ENCODE measurements at places on chromosomes 13 and 19.

DNA sequence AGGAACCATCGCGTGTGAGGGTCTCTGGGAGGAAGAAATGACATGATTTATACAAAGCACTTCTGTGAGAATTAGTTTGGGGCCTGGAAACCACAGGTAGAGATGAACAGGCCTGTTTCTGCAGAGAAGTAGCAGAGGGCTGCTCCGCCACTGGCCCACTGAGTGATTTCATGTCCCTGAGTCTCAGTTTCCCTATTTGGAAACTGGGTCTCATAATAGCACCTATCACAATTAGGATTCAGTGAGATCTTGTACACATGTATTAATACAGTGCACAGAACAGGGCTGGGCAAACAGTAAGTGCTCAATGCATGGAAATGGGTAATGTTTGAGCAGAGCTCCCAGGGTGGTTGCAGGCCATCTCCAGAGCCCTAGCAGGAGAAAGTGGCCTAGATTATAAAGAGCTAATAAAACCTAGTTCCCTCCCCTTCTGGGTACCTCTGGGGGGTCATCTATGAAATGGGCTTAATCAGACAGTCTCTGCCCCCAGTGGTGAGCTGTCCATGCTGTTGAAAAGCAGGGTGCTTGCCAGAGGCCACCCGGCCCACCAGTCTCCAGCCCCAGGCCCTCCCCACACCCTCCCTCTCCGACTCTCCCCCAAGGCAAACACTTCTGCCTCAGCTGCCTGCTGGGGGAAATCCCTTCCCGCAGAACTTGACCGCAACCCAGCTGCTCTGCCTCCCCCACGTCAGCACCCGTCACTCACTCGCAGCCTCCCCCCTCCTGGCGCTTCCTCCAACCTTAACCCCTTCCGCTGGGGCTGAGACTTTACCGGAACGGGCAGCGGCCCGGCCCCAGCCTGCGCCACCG, 4.5 kb downstream of the BCL3 start:
- peak; percentile 93 for DNase-seq

- DNase-seq = no peak
These were observed 668 bp downstream of the ZFR2 start for GRCh38 chr19:3867971-3868769.

- no peak for DNase-seq
These were observed 25.7 kb downstream of the CCNE1 start for GRCh38 chr19:29837448-29837981.

DNA sequence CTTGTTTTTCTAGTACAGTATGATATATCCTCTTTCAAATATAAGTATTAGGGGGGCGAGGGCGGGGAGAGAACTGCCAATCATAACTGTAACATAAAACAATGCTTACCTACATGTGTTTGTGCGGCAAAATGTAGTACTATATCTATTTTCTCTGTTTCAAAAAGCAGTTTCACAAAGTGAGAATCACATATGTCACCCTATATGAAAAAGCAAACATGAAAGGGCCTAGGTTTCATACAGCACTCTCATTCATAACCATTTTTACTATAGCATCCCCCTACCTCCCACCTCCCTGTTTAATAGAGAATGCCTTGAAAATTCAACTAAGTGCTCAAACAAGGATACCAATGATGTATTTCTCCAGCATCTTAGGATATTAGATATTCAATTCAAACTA, 5.2 kb downstream of the TGDS start:
- DNase-seq = no peak

GRCh38 chr13:110109910-110110309, 197.0 kb downstream of the COL4A1 start:
- no peak for DNase-seq

- no peak for DNase-seq
These were observed 97.6 kb upstream of the SIAH3 start for GRCh38 chr13:45949161-45949560.

- DNase-seq = no peak
These were observed 10.8 kb upstream of the CCDC97 start for GRCh38 chr19:41299046-41299754.

GRCh38 chr13:79796136-79796535, 315.2 kb downstream of the NDFIP2 start:
- DNase-seq = no peak

GRCh38 chr19:33273881-33274662, 28.3 kb downstream of the CEBPA start:
- DNase-seq = peak; percentile 27

DNA sequence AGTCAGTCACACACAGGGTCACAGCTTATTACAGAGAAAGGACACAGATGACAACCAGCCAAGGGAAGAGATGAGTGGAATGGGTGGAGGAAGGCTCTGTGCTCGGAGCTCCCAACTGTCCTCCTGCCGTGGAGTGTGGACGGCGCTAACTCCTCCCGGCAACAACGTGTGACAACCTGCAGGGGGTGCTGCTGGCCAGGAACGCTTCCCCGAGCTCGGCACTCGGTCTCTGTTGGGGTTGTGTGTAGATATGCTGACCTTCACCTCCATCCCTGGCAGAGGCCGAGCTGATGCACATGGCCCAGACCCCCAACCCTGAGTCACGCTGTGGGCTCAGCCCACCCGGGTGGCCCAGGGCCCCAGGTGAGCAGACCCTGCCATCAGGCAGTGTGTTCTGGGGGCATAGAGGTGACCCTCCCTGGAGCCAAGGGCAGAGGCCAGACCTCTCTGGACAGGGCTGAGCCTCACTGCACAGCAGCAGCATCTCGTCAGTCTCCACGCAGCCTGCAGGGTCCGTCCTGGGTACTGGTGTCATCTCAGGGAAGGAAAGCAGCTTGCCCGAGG, 14.1 kb downstream of the ZNF444 start:
- no peak for DNase-seq

DNA sequence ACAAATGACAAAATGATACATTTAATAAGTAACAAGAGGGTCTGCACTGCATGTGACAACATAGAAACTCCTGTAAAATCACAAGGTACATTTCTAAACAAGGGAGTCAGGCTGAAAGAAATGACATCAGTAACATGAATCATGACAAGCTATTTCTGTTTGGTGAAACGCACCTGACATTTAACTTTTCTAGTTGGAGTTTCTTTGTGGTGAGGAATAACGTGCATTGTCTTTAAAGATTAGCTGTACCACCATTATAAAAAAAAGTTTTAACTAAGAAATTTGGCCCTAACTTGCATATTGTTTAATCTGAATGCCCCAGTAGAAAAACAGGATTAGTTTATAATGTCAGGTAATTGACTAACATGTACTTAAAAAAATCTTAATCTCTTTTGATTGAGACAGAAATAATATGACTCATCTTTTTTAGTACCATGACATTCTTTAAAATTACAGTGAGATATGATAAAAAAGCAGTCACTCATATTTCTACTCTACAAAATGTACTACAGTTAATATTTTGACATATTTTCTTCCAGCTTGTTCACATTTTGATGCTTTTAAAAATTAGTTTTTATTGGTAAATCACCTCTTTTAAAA, 418.2 kb downstream of the KLF12 start:
- DNase-seq = no peak

GRCh38 chr19:14091813-14092462, 1.4 kb upstream of the SAMD1 start:
- DNase-seq = peak; percentile 45

- no peak for DNase-seq
These were observed 24.5 kb downstream of the PPP5C start for GRCh38 chr19:46371371-46371901.

DNA sequence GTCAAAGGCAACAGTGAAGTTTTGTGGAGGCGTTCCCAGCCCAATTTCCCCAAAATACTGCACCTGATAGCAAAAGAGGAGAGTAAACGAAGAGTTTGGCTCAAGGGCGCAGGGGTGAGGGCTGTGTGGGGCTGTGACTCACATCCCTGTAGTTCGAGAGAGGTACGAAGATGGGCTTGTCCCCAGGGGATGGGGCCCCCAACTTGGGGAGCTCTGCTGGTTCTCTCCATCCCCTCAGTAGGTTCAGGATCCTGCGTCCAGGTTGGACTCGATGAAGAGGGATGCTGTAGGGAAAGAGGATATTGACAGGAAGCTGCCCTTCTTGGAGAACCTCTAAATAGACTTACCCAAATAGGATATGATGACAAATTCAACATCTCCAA, 3.4 kb downstream of the NAPSA start:
- DNase-seq = no peak

DNA sequence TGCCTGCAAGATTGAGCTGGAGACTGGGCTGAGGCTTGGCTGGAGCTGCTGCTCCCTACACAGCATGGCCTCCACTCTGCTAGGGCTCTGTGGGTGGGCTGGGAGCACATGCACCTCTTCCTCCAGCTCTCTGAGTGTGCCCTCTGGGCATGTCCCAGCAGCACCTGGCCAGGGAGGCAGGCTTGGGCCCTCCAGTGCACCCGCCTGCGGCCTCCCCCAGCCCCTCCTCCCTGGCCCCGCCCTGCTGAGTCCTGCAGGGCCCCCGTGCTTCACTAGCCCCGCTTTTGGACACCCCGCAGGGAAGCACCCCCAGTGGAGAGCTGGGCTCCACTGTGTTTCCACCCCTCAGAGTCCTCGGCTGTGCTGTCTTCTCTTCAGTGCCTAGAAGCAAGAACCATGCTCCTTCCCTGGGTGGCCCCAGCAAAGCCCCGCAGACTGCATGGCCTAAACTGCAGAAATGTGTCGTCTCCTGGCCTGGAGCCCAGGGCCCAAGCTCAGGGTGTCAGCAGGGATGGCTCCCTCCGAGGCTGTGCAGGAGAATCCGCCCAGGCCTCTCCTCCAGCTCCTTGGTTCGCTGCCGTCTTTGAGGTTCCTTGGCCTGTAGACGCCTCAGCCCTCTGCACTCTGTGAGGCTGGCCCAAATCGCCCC, 5.0 kb upstream of the TEX29 start:
- no peak for DNase-seq

- DNase-seq = no peak
These were observed 9.9 kb downstream of the SERTM1 start for GRCh38 chr13:36683701-36684100.

GRCh38 chr19:2426611-2427428, 566 bp downstream of the TIMM13 start:
- DNase-seq = peak; percentile 37

GRCh38 chr19:49101160-49101559, 13.0 kb upstream of the LIN7B start:
- DNase-seq = no peak

DNA sequence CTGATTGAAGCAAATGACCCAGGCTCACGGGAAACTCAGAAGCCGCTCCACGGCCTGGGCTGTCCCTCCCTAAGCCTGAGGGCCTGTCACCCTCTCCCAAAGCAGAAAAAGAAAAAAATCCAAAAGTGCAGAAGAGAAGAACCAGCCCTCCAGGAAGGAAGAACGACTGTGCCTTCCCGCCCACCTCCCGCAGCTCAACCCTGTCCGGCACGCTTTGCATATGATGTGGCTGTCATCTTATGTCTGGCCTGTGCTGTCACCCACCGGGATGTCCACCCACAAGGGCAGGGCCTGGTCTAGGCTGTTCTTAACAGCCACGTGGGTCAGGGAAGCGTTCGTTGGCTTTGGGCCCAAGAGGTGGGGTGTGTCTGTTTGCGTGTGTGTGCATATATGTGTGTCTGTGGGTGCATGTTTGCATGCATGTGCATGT, 13.7 kb downstream of the ZBTB7A start:
- no peak for DNase-seq

GRCh38 chr13:111403266-111403665, 82.8 kb downstream of the TEX29 start:
- DNase-seq = no peak

DNA sequence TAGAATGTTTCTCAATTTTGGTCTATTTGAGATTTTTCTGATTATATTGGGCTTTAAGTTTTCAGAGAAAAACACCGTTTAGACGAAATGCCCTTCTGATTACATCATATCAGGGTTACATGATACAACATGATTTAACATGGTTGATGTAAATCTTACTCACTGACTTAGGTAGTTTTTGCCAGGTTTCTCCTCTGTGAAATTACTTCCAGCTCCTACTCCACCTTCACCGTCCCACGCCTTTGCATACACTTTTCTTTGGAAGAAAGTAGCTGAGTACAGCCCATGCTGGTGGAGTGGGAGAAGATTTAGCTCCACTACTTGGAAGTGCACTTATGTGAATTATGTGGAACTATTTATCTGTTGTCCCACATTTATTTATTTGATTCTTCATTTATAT, 433.2 kb upstream of the KLHL1 start:
- no peak for DNase-seq

GRCh38 chr13:95784900-95785290, 108.0 kb downstream of the DNAJC3 start:
- DNase-seq = no peak

DNA sequence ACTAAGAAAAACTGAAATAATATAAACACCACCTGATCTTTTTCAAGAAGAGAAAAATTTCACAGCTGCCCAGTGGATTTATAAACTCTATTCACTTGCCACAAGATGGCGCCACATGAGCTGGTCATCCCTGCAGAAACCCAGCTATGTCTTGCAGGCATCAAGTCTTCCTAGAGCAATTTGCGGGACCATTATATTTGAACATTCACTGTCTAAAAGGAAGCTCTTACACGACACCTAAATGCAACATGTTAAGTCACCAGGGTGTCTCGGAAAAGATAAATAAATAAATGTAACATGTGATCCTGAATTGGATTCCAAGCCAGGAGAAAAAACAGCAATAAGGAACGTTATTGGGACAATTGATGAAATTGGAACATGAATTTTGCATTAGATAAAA, 20.3 kb upstream of the AKT2 start:
- DNase-seq = peak; percentile 60

- no peak for DNase-seq
These were observed 185.3 kb upstream of the TMTC4 start for GRCh38 chr13:100859861-100860260.

DNA sequence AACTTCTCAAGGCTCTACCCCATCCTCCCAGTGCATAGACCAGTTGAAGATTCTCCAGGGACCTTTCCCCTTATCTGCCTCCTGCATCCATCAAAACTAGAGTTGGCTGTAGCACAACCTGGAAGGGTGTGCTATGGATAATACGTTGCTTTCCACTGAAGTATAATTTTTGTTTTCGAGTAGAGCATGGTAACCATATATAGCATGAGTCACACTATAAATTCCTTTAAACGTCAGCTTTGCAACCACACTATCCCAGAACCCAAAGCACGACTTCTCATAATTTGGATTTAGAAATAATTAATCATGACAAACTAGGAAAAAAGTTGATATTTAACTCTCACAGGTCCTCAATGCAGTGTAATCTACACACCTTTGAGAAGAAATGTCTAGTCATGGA, 138.3 kb upstream of the NBEA start:
- DNase-seq = no peak

GRCh38 chr13:79901336-79901735, 420.4 kb downstream of the NDFIP2 start:
- no peak for DNase-seq

- DNase-seq = no peak
These were observed 588 bp upstream of the DPY19L3 start for GRCh38 chr19:32404933-32405430.

GRCh38 chr13:51833980-51834379, 11.0 kb downstream of the TMEM272 start:
- DNase-seq = no peak

All from activated T-cell treated with anti-CD3 and anti-CD28 coated beads for 24 hours (primary cell).